ENCODE measurements at places on chromosomes 3 and 15.

GRCh38 chr3:47017504-47018268, 38.2 kb downstream of the NBEAL2 start:
- DNase-seq: no peak

GRCh38 chr15:78242128-78242527, 7.8 kb upstream of the ACSBG1 start:
- DNase-seq: no peak

DNA sequence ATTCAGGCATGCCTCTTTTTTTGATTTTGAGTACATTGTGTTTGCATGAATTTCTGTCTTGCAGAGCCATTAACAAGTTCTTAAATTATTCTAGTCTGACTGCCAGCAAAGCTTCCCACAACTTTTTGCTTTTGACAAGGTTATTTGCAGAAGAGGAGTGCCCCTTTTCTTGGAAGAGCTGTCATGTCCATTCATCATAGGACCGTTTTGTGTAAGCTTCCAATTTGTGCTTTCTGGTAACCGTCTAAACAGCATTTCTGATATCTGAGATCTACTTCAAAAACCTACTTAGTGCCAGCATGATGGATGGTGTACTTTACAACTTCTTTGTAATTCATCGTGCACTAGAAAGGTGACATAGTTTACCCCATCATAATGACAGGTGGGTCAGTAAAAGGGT, 379.7 kb downstream of the NAALADL2 start:
- DNase-seq: no peak

DNA sequence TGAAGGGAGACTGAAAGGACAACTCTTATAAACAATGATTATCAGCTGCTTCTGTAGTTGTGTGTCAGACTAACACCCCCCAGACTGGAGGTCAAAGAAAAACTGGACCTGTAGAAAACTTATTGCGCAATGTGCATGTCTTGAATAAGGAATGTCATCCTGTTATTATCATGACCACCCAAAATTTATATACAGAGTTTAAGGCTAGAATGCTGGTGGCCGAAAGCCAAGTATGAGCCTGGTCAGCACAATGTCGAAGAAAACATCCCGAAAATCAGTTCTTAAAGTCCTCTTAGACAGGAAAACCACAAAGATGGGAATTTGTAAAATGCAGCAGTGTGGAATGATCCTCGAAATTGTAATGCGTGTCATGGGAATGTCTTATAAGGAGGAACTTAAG, 29.3 kb downstream of the RFTN1 start:
- DNase-seq: no peak

GRCh38 chr3:33287672-33288282, 10.5 kb downstream of the FBXL2 start:
- DNase-seq: no peak

- no peak for DNase-seq
Measured at GRCh38 chr15:82647835-82648256, 683 bp upstream of the CPEB1 start.

GRCh38 chr3:32138545-32139104, 32.2 kb downstream of the GPD1L start:
- DNase-seq: no peak

DNA sequence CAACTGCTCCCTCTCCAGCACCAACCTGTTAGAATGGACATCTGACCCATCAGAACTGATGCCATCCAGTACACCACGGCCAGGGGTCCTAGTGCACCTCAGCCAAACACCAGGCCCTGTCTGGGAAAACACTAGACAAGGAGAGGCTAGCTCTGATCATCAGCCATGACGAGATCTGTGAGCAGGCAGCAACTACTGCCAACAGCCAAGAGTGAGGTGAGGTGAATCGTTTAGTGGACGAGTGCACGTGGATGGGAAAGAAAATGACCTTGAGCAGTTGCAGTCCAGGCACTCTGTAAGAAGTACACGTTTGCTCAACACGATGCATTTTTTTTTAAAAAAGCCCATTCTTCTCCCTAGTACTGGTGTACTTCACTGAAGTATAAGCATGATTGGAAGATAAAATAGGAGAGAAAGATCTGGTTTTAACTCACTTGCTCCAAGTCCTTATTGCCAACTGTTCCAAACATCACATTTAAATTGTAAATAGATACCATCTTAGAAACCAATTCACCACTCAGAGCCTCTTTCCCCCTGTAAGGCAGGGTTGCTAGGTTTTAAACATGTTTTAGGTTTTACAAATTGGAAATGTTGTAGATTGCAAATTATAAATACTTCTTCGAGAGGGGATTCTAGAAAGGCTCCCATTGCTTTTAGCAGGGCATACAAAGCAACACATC, 5.7 kb downstream of the ST8SIA2 start:
- no peak for DNase-seq
